Stimulated activated CD4-positive, alpha-beta T cell treated with anti-CD3 and anti-CD28 coated beads, Interleukin-1b, Interleukin-23, amount 100 ng/mL, for 48 hours (primary cell): ENCODE measurements at places on chromosomes 6 and 20.

DNA sequence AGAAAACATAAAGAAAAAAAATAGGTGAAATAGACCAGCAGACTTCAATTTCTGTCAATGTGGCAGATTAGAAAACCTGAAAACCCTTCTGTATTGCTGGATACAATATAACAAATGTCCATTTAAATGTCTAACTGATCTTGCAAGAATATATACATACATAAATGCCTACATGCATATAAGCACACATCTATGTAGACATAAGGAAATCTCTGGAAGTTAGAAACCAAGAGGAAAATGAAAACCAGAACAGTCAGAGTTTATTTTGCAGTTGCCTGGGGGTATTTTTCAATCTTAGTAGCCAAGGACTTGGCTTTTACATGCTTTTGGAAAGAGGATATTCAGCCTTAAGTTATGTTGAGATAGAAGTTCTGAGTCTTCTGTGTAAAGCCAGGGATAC lies 184.0 kb downstream of the RPS12 start:
- no peak for DNase-seq

DNA sequence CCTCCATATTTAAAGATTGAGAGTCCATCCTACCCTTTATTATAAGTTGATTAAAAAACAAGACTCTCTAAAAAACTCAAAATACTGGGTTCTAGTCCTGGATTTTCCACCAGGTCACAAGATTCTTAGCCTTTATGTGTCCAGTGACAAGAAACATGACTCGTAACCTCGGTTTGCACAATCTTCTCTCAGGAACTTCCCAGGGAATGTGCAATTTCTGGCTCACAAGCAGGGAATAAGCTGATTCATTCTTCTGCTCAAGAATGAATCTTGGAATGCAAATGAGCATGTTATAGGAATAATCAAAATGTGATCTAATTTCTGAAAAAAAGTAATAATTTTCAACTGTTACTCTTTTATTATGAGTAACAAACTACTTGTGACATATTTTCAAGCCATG lies 45.1 kb downstream of the OGFRL1 start:
- no peak for DNase-seq

DNA sequence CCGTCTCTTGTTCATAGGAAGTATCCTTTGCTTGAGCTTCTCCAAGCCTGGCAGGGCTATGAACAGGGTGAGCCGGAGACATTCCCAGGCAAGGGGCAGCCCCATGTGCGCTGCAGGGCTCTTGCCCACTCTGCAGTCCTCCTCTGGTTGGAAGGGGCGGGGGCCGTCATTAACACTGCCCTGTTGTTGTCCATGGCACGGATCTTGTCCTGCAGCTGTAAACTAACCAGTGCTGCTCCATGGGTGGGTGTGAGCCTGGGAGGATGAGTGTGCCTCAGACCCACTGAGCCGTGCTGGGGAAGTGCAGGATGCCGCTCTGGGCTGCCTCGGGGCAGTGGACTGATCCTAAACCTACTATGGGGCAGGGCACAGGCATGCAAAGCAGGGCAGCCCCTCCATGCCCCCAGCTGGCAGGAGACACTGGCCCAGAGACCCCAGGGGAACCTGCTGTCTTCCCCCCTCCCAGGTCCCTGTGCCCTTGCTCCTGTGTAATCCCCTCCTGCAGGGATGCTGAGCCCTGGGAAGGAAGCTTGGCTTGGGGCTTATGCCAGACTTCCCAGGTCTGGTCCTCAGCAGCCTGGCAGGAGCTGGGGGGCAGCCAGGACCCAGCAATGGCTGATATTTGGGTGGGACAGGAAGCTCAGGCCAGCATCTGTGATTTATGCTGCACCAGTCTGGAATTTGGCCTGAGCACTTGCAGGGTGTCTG lies 8.5 kb downstream of the EBF4 start:
- no peak for DNase-seq

DNA sequence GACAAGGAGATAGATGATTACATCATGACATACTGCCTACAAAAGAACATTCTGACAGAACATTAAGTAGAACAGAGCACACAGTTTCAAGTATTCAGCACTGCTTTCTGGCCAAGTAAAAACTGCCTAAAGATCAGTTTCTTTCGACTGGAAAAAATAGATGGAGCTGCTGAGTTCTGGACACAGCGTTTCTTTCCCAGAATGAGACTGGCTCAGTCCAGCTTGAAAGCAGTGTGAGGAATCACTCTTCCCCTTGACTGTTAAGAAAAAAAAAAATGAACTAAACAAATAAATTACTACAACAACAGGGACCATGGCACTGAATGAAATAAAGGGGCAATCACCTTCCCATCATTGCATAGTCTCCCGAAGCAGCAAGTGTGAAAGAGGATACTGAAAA lies 4.4 kb upstream of the LYRM2 start:
- DNase-seq, result no peak

DNA sequence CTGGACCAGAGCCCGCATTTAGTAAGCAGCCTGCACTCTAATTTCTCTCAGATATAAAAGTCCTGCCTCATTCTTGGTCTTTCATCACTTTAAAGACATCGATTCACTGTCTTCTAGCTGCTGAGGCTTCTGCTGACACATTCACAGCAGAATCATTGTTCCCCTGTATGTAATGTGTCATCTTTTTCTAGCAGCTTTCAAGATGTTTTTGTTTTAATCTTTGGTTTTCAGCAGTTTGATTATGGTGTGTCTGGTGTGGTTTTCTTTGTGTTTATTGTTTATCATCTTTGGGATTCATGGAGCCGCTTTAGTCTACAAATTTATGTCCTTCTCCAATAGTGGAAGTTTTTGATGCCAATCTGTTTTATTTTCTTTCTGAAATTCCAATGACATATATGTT lies 157.3 kb upstream of the STMND1 start:
- no peak for DNase-seq

DNA sequence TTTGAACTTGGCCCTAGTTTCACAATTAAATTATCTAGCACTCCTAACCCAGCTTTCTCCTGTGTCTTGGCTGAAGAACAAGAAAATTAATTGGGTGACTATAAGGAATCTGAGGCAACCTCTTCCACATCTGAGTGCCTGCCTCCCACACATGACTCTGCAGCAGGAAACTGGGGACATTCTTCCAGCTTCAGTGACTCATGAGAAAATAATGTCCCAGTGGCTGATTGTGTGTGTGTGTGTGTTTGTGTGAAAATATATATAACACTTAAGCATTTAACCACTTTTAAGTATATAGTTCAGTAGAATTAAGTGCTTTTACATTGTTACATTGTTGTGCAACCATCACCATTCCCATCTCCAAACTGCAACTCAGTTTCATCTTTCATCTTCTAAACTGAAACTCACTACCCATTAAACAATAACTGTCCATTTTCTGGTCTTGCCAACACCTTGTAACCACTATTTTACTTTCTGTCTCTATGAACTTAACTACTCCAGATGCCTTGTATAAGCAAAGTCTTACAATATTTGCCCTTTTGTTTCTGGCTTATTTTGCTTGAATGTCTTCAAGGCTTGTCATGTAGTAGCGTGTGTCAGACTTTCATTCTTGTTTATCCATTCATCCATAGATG lies 8.7 kb downstream of the TRIM38 start:
- no peak for DNase-seq

GRCh38 chr6:42378125-42378524 lies 73.6 kb downstream of the TRERF1 start:
- DNase-seq, result peak; percentile 27

DNA sequence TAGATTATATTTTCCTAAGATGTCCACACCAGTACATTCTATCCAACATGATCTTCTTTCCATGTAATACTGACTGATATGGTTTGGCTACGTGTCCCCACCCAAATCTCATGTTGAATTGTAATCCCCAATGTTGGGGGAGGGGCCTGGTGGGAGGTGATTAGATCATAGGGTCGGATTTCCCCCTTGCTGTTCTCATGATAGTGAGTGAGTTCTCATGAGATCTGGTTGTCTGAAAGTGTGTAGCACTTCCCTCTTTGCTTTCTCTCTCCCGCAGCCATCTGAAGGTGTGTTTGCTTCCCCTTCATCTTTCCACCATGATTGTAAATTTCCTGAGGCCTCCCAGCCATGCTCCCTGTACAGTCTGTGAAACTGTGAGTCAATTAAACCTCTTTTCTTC lies 12.2 kb upstream of the HBS1L start:
- no peak for DNase-seq

DNA sequence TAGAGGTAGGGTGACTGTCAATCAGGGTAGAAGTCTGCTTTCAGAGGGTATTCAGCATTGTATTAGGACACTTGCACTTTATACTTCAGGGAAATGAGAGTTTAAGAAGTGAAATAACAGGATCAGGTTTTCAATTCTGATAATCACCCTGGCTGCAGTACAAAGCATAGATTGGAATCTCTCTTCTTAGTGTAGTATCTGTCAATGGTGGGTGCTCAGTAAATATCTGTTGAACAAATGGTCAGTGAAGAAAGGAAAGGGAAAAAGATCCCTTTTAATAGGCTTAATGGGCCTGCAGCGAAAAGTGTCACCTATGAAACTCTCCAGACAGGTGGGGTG lies 18.7 kb downstream of the TUBB2B start:
- no peak for DNase-seq

DNA sequence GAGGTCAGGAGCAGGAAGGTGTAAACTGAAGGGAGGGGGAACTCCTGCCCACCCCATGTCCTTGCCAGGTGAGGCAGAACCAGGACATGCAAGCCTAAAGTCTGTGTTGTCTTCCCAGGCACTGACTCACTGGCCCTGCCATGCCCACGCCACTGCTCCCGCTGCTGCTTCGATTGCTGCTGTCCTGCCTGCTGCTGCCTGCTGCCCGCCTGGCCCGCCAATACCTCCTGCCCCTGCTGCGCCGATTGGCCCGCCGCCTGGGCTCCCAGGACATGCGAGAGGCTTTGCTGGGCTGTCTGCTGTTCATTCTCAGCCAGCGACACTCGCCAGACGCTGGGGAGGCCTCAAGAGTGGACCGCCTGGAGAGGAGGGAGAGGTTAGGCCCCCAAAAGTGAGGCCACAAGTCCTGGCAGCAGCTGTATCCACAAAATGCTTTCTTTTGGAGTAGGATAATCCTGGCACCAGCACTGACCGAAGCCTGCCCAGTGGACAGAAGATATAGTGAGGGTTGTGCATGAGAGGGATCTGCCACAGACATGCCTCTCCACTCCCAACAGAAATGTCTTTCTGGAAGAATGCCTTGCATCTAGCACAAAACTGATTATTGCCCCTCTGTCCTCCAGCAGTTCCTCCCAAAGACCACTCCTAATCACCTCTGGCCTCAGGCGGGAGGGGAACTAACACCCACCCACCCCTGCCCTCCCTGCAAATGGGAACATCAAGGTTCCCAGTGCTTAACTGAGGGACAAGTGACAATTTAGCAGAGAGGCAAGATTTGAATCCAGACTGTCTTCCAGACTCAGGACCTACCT lies 812 bp downstream of the MYMX start:
- no peak for DNase-seq

DNA sequence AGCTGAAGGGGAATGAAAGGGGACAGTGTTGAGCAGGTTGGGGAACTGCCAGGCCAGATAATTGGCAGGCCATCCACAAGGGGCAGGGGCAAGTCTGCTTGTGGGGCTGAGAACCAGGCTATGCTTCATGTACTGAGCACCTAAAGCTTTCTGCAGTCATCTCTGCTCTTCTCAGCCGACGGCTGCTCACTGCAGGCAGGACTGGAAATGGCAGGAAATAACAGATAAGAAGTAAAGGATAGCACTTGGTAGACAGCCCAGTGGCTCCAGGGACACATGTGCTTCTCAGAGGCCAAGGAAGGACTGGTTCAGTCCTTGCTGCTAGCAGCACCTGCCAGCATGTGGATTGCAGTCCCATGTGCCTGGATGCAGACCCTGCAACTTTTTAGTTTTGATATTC lies 89.8 kb downstream of the CD164 start:
- DNase-seq, result no peak

GRCh38 chr20:35661053-35661452 lies 3.6 kb downstream of the CPNE1 start:
- no peak for DNase-seq

DNA sequence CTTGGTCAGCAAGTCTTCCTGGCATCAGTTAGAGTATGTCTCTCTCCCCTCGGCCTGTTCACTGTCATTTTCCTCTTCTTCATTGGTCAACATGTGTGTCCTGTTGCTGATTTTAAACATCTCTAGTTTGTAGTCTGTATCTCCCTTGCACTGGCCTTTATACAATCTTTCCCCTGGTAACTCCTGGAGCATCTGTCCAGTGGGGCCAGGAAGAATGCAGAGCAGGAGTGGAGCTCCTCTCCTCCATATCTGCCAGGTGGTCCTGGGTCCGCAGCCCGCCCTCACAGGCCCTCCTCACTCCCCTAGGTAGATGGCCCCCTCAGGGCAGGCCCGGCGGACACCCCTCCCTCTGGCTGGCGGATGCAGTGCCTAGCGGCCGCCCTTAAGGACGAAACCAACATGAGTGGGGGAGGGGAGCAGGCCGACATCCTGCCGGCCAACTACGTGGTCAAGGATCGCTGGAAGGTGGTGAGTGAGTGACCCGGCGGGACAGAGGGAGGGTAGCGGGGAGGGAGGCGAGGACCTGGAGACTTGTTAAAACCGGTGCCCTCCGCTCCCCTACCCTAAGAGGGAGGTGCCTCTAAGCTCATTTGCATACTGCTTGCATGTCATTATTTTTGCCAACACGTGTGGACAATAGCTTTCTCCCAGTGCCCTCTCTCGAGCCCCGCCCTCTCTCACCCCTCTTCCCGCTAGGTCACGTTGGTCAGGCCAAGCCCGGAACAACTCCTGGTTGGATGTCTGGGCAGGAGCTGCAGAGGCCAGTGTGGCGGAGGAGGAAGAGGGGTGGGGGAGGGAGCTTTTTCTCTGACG lies 3.2 kb downstream of the TTBK1 start:
- DNase-seq, result no peak

DNA sequence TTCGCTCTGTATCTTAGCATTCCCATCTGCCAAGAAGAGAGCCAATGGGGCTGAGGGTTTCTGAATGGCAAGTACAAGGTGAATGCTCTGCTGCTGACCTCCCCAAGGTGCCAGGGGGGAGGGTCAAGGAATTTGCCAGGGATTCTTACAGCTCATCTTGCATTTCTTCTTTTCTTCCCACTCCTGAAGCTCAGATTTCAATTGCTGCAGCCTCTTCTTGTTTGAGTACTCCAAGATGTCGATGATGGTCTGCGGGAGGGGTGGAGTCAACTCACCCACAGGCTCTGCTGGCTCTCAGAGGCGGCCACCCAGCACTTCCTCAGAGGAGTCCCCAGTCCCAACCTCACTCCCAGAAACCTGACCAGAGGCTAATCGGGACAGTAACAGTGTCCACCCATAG lies 12.4 kb downstream of the C20orf96 start:
- no peak for DNase-seq

DNA sequence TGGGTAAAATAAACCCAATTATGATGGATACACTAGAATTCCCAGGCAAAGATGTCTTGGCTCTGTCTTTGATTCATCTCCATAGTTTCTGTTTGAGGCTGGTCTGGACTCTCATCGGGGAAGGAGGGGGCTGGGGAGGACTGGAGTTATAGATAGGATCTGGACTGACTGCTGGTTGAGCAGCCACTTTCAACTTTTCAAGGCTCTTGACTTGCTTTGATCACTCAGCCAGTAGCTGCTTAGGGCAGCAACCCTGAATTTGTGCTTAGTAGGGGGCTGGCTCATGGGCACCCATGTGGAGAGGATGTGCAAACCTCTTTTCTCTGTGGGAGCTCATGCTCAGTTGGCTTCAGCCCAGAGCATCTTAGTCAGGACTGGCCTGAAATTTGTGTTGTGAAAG lies 114.0 kb upstream of the NEDD9 start:
- no peak for DNase-seq
